Endothelial cell (in vitro differentiated cells): ENCODE measurements at places on chromosomes 1 and 21.

DNA sequence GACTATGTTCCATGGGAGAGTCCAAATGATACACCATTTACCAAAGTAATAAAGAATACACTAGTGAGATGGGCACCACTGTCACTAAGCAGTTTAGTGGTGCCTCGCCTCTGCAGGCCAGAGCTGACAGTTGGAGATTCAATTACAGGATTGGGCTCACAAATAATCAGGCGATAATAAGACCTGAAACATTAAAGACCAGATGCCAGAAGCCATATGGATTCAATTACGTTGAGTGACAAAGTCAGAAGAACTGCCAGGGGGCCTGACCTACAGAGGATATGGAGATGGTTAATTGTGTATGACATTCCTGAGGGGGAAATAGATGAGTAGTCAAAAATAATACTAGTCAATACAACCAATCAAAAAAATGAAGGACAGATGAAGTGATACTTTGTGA, 65.2 kb upstream of the ST6GALNAC5 start:
- no peak for DNase-seq
- H3K27ac ChIP-seq = no peak overlapping the region
- no peaks in the 10 kb centered on the region for H3K4me1 ChIP-seq
- H3K27me3 ChIP-seq = no peaks in the 10 kb centered on the region
- no peak overlapping the region for H3K4me3 ChIP-seq

- H3K27me3 ChIP-seq = peaks cover 10% of the 10 kb centered on the region
- H3K4me1 ChIP-seq = peaks cover 11% of the 10 kb centered on the region
- no peak overlapping the region for H3K27ac ChIP-seq
Observed at GRCh38 chr1:53296117-53296749, 31.6 kb downstream of the LRP8 start.

DNA sequence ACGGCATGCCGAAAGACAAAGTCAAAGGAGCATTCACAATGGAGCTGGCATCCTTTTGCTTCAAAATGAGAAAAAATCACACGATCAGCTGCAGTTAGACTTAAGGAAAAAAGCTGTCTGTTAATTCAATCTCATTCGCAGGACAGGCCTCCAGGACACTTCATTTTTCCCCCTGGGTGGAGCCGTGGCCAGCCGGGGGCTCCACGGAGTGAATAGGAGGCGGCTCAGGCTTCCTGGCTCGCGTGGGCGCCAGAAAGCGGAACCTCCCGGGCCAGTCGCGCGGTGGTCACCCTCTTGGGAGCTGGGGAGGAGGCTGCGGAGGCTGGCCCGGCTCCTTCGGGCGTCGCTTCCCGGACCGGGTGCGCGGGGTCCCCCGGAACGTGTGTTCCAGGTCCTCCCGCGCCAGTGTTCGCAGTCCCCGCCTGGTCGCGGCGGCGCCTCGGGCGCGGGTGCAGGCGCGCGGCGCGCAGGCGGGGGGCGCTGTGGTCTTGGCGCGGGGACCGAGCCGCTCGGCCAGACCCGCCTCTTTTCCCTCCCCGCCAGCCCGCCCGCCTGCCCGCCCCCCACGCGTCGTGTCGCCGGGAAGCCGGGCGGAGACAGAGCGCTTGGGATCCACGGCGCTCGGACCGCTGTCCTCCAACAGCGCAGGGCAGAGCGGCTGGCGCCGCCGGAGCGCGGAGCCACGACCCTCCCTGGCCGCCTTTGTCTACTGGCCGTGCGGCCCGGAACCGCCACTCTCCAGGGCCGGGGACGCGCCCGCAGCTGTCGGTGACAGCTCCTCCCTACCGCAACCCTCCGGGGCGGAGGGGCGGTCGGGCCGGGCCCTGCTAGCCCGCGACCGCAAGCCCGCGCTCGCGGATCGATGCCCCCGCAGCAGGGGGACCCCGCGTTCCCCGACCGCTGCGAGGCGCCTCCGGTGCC, at the start of gene RHOU:
Gene RHOU, plus strand, starts transcription at position 599 of the 921 bp plus-strand sequence. Its CDS starts 264 bp downstream, at position 863.
- H3K27me3 ChIP-seq = peaks cover 2% of the 10 kb centered on the region
- H3K27ac ChIP-seq = peak within 1 kb of the TSS; percentile 1
- DNase-seq = peak; percentile 86
- H3K4me3 ChIP-seq = peak within 1 kb of the TSS; percentile 94
- H3K4me1 ChIP-seq = peaks cover 17% of the 10 kb centered on the region

DNA sequence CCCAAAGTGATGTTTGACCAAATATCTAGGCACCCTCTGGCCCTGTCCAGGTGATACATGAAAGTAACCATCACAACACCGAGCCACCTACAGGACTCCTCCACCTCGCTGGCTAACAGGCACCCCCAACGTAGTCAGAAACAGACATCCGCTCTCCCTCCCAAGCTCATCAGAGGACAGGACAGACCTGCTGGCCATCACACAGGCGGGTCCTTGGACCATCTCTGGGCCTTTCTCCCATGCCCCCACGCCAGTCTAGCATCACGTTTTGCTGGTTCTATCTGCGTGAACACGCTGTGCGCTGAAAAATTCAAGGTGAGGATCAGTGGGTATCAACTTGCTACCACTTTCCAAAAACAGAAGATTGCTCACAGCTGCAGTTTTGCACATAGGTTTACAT, 21.4 kb upstream of the ADARB1 start:
- peaks cover 31% of the 10 kb centered on the region for H3K4me1 ChIP-seq
- no peak overlapping the region for H3K27ac ChIP-seq
- peak overlapping the region; percentile 24 for H3K4me3 ChIP-seq
- H3K36me3 ChIP-seq = no peaks in the 10 kb centered on the region
- peaks cover 12% of the 10 kb centered on the region for H3K27me3 ChIP-seq

- no peak for DNase-seq
- no peaks in the 10 kb centered on the region for H3K36me3 ChIP-seq
- no peak overlapping the region for H3K27ac ChIP-seq
- H3K4me3 ChIP-seq = no peak overlapping the region
- peaks cover 8% of the 10 kb centered on the region for H3K27me3 ChIP-seq
Observed at GRCh38 chr1:209648931-209649776, 3.1 kb downstream of the LAMB3 start.

- DNase-seq = no peak
- H3K4me1 ChIP-seq = peaks cover 20% of the 10 kb centered on the region
- peaks cover 11% of the 10 kb centered on the region for H3K27me3 ChIP-seq
- no peak overlapping the region for H3K4me3 ChIP-seq
- peaks cover 31% of the 10 kb centered on the region for H3K36me3 ChIP-seq
Observed at GRCh38 chr21:33828083-33828482, 87.5 kb downstream of the ATP5PO start.

DNA sequence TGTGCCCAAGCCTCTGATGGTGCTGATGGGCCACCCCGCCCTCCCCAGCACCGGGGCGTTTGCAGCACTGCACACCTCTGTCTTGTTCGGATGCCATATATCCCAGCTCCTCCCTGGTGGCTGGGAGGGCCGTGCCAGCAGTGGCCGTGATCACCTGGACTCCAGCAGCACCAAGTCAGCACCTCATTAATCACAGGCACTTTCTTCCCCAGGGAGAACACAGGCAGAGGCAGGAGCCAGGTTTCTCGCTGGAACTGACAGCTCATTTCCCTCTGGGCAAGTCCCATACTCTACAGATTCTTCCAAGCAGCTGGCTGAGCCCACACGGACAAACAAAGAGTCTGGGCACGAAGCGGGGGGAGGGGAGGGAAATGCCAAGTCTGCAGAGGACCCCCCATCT, 141.7 kb upstream of the EDN2 start:
- DNase-seq = no peak
- no peak overlapping the region for H3K4me3 ChIP-seq
- peaks cover 2% of the 10 kb centered on the region for H3K27me3 ChIP-seq
- H3K36me3 ChIP-seq = no peaks in the 10 kb centered on the region
- no peak overlapping the region for H3K27ac ChIP-seq

DNA sequence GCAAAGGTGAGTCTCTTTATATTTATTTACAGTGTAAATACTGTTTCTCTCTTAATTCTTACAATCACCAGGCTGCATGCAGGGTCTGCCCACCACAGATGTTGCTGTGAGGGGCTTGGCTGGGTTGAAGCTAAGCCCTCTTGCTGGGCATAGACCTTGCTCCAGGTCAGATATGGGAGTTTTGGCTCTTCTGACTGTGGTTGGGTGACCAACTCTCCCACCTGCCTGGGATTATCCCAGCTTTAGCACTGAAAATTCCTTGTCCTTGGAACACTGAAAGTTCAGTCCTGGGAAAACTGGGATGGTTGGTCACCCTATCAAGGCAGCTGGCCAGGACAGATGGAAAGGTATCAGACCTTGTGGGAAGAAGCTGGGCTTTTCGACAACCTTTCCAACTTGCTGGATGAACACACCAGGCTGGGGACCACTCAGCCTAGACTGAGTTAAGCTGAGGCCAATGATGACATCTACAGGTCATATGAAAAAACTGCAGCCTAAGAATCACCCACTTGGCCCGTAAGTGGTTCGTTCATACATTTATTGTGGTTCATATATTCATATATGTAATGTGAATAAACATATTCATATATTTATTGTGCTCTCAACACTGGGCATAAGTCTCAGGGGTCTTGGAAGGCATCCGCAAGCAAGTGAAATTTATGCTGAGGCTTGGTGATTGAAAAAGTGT, 26.6 kb upstream of the HPDL start:
- H3K27ac ChIP-seq = no peak overlapping the region
- H3K4me3 ChIP-seq = no peak overlapping the region
- H3K36me3 ChIP-seq = no peaks in the 10 kb centered on the region
- peaks cover 9% of the 10 kb centered on the region for H3K4me1 ChIP-seq
- H3K27me3 ChIP-seq = peaks cover 4% of the 10 kb centered on the region
- peak; percentile 39 for DNase-seq

DNA sequence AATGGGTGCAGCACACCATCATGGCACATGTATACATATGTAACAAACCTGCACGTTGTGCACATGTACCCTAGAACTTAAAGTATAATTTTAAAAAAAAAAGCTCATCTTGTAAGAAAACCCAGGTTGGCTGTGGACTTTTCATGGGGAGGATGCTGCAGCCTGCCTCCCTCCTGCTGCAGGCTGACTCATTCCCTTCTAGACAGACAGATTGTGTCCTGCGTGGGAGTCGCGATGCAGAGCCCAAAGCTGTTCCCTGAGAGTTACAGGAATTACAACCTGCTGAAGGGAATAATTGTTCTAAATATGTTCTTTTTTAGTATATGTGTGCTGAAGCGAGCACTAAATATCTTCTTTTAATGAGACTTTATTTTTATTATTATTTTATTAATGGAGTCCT, 93.2 kb downstream of the TBX19 start:
- H3K27ac ChIP-seq = no peak overlapping the region
- H3K36me3 ChIP-seq = no peaks in the 10 kb centered on the region
- peaks cover 4% of the 10 kb centered on the region for H3K27me3 ChIP-seq
- no peak overlapping the region for H3K4me3 ChIP-seq

GRCh38 chr1:228861832-228862180, 126.5 kb downstream of the RHOU start:
- no peaks in the 10 kb centered on the region for H3K36me3 ChIP-seq
- H3K4me1 ChIP-seq = peaks cover 15% of the 10 kb centered on the region
- no peak overlapping the region for H3K27ac ChIP-seq

DNA sequence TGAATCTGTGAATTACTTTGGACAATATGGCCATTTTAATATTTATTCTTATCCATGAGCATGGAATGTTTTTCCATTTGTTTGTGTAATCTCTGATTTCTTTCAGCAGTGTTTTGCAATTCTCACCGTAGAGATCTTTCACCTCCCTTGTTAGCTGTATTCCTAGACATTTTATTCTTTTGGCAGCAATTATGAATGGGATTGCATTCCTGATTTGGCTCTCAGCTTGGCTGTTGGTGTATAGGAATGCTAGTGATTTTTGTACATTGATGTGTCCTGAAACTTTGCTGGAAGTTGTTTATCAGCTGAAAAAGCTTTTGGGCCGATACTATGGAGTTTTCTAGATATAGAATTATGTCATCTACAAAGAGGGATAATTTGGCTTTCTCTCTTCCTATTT, 44.2 kb upstream of the NEGR1 start:
- no peaks in the 10 kb centered on the region for H3K27me3 ChIP-seq
- H3K4me1 ChIP-seq = peaks cover 4% of the 10 kb centered on the region
- no peak overlapping the region for H3K4me3 ChIP-seq
- no peak overlapping the region for H3K27ac ChIP-seq

DNA sequence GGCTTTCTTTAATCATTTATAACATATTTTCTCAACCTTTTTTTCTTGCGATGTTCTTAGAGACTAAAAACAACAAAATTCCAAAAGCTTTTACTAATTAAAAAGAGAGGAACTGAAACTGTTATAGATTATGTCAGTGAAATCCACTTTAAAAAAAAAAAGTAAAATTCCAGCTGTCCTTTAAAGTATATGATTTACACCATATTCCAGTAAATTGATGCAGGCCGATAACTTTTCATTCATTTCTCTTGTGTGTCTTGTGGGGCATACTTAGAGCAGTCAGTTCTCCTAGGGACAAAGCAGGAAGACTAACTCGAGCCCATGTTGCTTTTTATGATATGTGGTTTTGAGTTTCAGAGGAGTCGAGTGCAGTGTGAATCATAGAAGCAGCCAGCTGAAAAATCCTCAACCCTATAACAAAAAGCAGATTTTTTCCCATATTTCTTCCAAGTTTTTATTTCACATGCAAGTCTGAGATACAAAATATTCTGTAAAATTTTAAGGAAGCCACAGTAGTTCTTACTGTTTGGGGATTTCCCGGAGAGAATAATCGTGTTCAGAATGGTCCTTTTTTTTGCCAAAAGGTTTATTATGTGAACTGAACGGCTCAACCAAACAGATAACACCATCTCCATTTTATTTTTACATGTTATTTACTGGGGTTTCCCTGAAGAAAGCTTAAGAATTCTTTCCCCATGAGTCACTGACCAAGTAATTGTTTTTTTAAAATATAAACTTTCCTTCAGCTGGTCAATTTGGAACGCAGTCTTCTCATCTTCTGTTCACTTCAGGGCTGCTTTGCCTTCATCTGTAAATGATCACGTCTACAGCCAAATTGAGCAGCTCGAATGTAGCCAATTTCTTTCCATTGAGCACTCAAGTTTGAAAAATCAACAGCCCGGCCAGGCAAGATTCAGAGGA, 77.0 kb upstream of the C1orf105 start:
- DNase-seq = no peak
- H3K27me3 ChIP-seq = peaks cover 1% of the 10 kb centered on the region
- H3K27ac ChIP-seq = peak overlapping the region; percentile 2

DNA sequence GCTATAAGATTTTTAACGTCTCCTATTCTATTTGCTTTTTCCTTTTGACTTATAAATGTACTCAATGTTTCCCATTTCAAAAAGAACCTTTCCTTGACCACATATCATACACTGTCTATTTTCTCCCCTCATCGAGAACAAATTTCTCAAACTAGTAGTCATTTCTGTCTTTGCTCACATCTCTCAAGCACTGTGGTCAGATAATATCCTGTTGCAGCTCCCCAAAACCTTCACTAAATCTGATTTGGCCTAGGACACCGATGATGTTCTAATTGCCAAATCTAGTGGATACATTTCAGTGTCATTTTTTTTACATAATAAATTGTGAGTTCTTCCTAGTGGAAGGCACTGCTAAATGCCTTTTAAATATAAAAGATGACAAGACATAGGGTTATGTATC, 19.4 kb downstream of the CXADR start:
- H3K36me3 ChIP-seq = no peaks in the 10 kb centered on the region
- H3K4me3 ChIP-seq = no peak overlapping the region
- H3K27me3 ChIP-seq = no peaks in the 10 kb centered on the region
- peaks cover 18% of the 10 kb centered on the region for H3K4me1 ChIP-seq
- DNase-seq = no peak

GRCh38 chr1:159968901-159969300, 14.9 kb upstream of the SLAMF9 start:
- peaks cover 4% of the 10 kb centered on the region for H3K27me3 ChIP-seq
- H3K27ac ChIP-seq = no peak overlapping the region
- H3K4me1 ChIP-seq = peaks cover 10% of the 10 kb centered on the region
- no peak overlapping the region for H3K4me3 ChIP-seq
- H3K36me3 ChIP-seq = no peaks in the 10 kb centered on the region
